ENCODE measurements at places on chromosomes 13 and 19.

- no peak for DNase-seq
Observed at GRCh38 chr13:111281751-111282311, 38.6 kb upstream of the TEX29 start.

DNA sequence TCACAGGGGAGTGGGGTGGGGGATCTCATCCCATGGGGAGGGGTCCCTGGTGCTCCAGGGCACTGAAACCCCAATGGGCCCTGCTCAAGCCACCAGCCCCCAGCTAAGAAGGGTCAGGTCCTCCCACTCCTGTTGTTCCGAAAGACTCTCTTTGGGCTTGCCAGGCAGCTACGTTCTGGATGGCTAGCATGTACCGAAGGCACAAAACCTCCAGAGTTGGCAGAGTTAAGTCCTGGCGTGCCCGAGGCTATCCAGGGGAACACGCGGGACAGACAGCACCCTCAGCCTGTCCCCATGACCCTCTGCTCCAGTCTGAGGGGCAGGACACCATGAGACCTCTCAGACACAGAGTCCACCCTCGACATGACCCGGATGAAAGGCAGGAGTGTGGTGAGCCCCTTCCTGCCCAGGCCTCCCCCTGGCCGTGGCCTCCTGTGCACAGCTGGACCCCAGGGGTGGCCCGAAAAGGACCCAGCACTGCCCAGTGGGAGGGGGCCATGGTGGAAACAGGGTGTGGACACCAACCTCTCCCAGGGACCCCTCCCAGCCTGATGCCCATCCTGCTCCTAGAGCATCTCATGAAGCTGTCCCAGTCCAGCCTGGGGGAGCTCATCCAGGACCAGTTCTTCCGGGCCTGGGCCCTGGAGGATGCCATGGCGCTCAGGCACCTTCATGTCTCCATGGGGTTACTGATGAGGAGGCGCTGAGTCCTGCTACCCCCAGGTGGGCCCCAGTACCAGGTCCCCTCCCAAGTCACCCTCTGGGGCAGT lies 53.0 kb upstream of the TPM4 start:
- no peak for DNase-seq

GRCh38 chr19:55492362-55492944 lies 4.2 kb downstream of the SSC5D start:
- no peak for DNase-seq

- no peak for DNase-seq
Observed at GRCh38 chr13:46373623-46374022, 13.4 kb downstream of the RUBCNL start.

DNA sequence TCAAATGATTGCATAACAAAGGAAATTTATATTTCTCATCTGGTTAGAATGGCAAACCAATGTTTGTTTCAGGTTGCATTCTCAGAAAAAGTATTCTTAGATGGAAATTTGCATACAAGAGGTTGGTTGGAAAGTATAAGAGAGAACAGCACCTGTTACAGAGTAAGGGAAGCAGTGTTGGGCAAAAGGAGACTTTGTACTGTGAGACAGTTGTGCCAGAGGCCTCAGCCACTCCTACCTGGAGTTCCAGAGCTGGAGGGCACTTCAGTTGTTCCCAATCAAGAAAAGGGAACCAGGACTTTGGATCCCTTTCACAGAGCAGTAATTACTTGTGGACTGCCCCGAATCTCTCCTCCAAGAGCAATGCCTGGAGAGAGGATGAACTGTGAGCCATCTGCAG lies 81.8 kb downstream of the SPRY2 start:
- DNase-seq: no peak
